ENCODE measurements at places on chromosomes 7 and 10.

GRCh38 chr10:85609509-85609908 lies 757.1 kb downstream of the GRID1 start:
- DNase-seq, result no peak

DNA sequence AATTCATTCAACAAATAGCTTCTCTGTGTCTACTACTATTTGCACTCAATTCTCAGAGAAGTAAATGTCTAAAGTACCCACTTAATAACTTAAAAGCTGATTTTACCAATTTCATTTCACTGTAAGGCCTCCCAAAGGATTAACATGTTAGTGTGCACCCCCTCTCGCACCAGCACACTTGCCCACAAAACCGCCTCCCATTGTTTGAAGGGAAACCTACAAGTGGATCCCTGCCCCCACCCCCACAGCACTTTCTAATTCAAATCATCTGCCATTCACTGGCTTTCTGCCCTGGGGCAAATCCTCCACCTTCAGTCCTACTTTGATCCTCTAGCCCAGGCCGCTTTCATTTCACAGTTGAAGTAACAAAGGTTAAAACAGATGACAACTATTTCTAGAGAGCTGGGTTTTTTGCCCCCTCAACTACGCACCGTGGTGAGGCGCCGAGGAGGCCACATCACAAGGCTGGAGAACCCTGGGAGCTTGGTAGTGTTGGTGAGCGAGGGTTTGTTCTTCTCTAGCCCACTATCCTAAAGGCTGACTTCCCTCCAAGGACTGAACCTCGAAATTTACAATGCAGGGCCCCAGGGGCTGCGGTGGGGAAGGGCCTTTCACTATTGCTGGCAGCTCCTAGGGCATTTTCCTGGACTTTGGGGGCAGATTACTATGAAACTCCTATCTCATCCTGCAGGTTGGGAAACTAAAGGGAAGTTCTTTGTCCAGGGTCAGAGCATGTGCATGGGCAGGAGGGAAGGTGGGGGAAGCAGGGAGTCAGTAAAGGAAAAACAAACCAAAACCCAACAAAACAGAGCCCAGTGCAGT lies 517.4 kb upstream of the ZMIZ1 start:
- DNase-seq, result no peak

- DNase-seq, result no peak
These were observed 8.9 kb downstream of the IGFBP1 start for GRCh38 chr7:45897042-45897690.

- no peak for DNase-seq
These were observed 483.1 kb upstream of the CNTNAP2 start for GRCh38 chr7:145633513-145633912.

- DNase-seq, result no peak
These were observed 27.7 kb upstream of the CSGALNACT2 start for GRCh38 chr10:43110338-43111071.

DNA sequence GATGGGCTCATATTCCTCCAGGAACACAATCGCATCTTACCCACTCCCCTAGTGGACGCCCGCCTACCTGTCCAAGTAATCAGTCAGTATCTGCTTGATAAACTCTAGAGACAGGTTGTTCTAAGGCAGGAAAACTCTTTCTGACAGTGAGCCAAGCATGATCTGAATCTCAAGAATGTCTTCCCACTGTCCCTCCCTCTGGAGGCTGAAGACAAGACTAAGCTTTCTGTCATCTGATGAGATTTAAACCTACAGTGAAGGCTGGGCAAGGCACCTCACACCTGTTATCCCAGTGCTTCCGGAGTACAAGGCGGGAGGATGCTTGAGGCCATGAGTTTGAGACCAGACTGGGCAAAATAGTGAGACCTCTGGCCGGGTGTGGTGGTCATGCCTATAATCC lies 586.6 kb downstream of the GALNT17 start:
- DNase-seq, result no peak

- no peak for DNase-seq
These were observed 9.8 kb downstream of the HSPA12A start for GRCh38 chr10:116732573-116732972.

DNA sequence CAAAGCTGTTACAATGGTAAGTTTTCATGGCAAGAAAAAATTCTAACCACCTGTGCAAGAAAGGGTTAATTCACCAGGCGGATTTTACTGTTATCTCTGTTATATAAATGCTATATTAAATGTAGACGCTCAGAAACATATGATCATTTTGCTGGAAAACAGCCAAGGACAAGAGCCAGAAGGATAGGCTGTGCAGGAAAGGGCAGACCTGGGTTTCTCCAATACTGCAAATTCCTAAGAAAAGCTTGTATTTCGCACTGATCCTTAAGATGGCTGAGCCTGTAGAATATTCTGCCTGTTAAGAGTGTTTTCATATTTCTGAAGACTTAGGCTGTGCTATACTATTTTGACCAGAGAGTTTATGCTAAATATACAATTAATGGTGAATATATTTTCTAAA lies 564.1 kb upstream of the KCND2 start:
- no peak for DNase-seq

- no peak for DNase-seq
These were observed 26.5 kb downstream of the VWA2 start for GRCh38 chr10:114265392-114266053.

DNA sequence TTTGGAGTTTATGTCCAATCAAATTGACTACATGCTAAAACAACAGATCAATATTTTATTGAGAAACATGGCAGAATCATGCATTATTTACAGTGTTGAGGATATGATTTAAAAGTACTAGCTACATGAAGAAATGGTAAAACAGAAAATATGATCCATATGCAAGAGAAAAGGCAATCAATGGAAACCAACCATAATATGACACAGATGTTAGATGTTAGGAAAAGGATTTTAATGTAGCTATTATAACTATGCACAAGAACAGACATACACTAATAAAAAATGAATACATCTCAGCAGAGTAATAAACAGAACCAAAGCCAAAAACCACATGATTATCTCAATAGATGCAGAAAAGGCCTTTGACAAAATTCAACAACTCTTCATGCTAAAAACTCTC lies 166.2 kb upstream of the CACNA2D1 start:
- DNase-seq, result no peak

DNA sequence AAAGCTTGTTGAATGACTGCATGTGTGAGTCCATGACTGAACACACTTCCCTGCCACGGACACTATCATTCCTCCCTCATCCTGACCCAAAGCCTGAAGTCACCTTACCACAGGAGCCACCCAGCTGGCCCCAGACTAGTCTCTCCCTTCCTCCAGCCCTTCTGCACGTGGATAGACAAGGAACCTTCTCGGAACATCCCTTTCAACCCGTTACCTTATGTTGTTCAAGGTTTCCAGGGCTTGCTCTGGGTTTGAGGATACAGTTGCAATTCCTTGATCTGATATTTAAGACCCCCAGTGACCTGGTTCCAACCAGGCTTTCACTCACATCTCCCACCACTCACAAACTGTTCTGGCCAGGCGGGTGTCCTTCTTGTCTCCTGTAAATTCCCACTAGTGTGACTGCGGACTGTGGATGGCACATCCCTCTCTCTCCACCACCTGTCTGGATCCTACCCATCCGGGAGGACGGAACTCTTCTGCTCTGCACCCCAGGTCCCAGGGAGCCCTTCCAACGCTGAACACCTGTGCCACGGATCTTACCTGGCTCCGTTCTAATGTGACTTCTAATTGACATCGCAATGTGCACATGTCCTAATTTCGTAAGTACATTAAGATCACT lies 62.5 kb downstream of the HIPK2 start:
- no peak for DNase-seq

- no peak for DNase-seq
These were observed 33.3 kb downstream of the GNA12 start for GRCh38 chr7:2810682-2811415.

GRCh38 chr7:73685311-73685710 lies 1.9 kb downstream of the BUD23 start:
- no peak for DNase-seq

DNA sequence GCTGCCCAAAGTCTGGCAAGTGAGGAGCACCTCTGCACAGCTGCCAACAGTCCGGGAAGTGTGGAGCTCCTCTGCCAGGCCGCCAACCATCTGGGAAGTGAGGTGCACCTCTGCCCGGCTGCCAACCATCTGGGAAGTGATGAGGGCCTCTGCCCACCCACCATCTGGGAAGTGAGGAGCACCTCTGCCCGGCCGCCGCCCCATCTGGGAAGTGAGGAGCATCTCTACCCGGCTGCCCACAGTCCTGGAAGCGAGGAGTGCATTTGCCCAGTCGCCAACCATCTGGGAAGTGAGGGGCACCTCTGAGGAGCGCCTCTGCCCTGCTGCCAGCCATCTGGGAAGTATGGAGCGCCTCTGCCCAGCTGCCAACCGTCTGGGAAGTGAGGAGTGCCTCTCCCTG lies 893.7 kb downstream of the TYW1 start:
- no peak for DNase-seq

DNA sequence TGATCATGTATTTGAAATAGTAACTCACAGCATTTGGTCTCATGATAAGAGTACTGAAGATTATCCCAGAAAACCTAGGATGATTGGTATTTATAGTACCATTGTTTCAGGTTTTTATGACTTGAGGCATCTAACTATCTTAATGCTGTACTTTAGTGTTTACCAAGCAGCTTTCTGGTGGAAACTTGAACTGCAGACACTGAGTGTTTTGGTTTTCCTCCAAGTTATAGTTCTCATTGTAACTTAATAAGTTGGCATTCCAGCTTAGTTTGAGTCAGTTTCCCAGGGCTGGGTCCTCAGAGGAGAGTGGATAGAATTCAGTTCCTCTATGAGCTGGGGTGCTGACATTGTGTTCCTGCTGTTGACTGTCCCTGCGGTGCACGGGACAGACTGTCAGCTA lies 50.4 kb downstream of the SEC23IP start:
- DNase-seq, result no peak

- DNase-seq, result no peak
These were observed 19.5 kb downstream of the TCF7L2 start for GRCh38 chr10:112969542-112969941.

DNA sequence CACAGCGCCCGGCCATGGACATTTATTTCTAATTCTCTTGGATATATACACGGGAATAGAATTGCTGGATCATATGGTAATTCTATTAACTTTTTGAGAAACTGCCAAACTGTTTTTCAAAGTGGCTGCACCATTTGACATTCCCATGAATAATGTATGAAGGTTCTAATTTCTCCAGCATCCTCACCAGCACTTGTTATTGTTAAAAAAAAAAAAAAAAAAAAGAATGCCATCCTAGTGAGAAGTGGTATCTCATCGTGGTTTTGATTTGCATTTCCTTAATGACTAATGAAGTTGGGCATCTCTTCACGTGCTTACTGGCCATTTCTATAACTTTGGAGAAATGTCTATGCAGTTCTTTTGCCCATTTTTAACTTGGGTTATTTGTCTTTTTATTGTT lies 13.5 kb downstream of the CNNM2 start:
- DNase-seq, result no peak

GRCh38 chr10:75703191-75703854 lies 271.9 kb downstream of the LRMDA start:
- DNase-seq, result no peak

GRCh38 chr7:1925349-1925748 lies 255.3 kb downstream of the ELFN1 start:
- no peak for DNase-seq

- DNase-seq, result no peak
These were observed 86.5 kb upstream of the CELF2 start for GRCh38 chr10:10930979-10931743.

DNA sequence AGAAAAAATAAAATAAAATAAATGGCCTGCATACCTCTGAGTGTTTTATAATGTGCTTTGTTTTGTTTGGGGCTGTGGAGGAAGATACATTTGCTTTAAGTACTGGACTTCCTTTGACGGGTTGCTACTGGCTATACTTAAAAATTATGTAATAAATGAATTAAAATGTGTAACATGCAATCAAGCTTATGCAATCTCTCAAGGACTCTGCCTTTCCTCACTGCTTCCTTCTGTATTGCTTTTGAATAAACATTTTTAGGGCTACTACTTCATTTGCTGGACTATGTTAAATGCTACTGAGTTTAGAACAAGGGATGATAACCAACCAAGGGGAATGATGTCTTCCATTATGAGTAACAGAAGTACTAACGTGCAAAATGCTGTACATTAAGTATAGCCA lies 91.6 kb downstream of the ETV1 start:
- no peak for DNase-seq

- DNase-seq, result no peak
These were observed 217.7 kb upstream of the FZD1 start for GRCh38 chr7:91046322-91047089.

DNA sequence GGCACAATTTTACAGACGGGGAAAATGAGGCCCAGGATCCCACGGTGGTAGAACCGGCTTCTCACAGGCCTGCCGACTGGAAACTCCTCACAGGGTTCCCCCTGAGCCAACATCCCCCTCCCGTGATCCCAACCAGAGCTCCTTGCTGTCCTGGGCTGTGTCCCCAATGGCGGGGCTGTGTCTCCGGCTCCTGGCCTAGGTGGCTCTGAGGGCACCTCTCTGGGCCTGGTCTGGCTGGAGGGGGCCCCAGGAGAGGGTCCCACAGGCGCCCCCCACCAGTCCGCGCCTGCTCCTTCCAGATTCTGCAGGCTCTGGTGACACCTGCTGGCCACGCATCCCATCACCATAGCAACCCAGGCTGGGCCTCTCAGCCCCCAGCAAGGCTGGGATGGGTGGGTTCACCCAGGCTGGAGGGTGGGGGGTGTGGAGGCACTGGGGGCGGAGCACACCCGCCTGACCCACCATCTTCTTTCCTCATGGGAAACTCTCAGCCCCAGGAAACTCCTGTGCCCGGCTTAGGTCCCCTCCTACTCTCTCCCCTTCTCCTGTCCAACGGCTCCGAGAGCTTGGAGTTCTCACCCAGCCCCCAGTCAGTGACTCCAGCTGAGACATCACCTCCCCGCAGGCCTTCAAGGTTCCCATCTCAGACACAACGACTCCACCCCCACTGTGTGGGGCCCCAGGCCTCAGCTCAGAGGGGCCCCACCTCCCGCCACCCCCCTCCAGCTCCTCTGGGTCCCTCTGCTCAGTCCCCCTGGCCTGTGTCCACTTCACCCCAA lies 27.1 kb upstream of the TNRC18 start:
- DNase-seq, result no peak

GRCh38 chr10:130921911-130922440 lies 389.5 kb downstream of the TCERG1L start:
- no peak for DNase-seq

GRCh38 chr10:77416311-77417135 lies 221.1 kb downstream of the KCNMA1 start:
- DNase-seq, result no peak

DNA sequence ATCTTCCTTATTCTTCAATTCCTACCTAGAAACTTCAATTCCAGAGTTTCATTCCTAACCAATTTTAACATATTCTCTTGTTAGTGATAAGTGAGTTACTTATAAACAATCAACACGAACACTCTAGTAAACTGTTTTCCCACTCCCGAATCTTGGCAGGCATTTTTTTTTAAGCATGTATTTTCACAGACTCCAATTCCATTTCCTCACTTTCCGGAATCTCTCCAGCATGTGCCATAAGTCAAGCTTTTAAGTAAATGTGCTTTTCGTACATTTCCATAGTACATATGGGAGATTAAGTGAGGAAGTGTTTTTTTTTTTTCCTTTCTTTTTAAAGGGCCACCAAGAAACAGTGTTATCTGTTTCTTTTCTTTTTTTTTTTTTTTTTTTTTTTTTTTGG lies 89.1 kb downstream of the FGFR2 start:
- no peak for DNase-seq

GRCh38 chr7:28061824-28062196 lies 118.8 kb downstream of the JAZF1 start:
- DNase-seq, result no peak

Data from stimulated activated CD8-positive, alpha-beta memory T cell treated with anti-CD3 and anti-CD28 coated beads, Interleukin-7, amount 100 ng/mL, for 1 hour (primary cell).